ENCODE measurements at places on chromosomes 6 and 20. TPM values are rescaled to one million over a fixed set of nuclear protein-coding genes. Genes with fewer than 3 reads are reported as not detected.

GRCh38 chr6:19320111-19320581, 517.0 kb upstream of the ID4 start:
- DNase-seq: peak; percentile 87

The SAMD5 gene
- total RNA-seq: 0.87 TPM

DNA sequence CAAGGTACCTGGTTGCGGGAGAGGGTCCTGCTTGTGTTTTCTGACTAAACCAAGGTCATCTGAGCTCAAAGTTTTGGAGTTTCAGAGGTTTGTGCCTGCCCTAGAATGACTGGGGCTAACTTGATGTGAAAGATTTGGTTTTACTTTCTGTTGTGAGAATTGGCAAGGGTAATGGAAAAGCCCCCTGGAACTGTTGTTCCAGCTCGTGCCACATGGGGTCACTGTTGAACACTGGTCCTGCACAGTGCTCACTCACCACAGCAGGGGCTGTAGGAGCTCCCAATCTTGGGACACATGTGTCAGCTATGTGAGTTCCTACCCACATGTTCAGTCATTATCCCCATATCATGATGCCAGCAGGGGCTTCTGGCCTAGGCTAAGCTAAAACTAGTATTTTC, 6.5 kb downstream of the TGM6 start:
- DNase-seq: no peak

GRCh38 chr20:8250539-8251200, 118.6 kb downstream of the PLCB1 start:
- DNase-seq: no peak

GRCh38 chr20:43919686-43920403, 5.2 kb downstream of the TOX2 start:
- peak; percentile 49 for DNase-seq

The CLIC5 gene
- total RNA-seq: 3.5 TPM

The ZNF391 gene
- 6.6 TPM for total RNA-seq

GRCh38 chr6:8059129-8059528, 5.1 kb downstream of the BLOC1S5 start:
- peak; percentile 75 for DNase-seq

- no peak for DNase-seq
Measured at GRCh38 chr6:88454658-88455057, 288.5 kb upstream of the CNR1 start.

The TTPAL gene
- 11.5 TPM for total RNA-seq

GRCh38 chr20:9572670-9573069, 58.3 kb downstream of the LAMP5 start:
- DNase-seq: no peak

DNA sequence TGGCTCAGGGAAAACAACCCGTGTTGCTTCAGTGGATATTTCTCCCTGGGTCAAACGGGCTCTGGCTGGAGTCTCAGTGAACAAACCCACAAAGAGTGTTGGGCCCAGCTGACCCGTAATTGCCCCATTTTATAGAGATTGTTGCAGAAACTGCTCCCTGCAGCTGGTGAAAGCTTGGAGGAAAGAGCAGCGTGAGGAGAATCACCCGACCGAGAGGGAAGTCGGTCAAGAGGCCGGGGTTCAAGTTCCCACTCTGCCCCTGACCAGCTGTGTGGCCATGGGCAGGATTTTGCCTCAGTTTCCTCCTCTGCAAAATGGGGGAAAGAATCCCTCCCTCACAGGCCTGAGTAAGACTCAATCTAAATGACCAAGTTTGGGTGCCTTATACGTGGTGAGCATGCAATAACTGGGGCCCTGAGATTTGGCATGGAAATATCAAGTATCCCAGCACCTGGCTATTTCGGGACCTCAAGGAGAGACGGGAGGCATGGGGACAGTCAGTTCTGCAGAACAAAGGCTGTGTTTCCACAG, 1.7 kb upstream of the TGM2 start:
- no peak for DNase-seq

The TRAPPC3L gene
- not detected for total RNA-seq

GRCh38 chr20:19966840-19967239, 50.3 kb upstream of the NAA20 start:
- DNase-seq: no peak

- DNase-seq: no peak
Measured at GRCh38 chr6:104286641-104287040, 573.1 kb downstream of the HACE1 start.

GRCh38 chr6:159020011-159020410, 20.0 kb upstream of the RSPH3 start:
- DNase-seq: no peak

The LRFN2 gene
- total RNA-seq: not detected

- DNase-seq: no peak
Measured at GRCh38 chr6:69801225-69801624, 4.4 kb upstream of the LMBRD1 start.

The POU5F1 gene
- 11.3 TPM for total RNA-seq

GRCh38 chr20:57819291-57819690, 109.5 kb upstream of the PMEPA1 start:
- no peak for DNase-seq

The IRF4 gene
- total RNA-seq: not detected

- peak; percentile 55 for DNase-seq
Measured at GRCh38 chr6:113719064-113719463, 138.1 kb upstream of the MARCKS start.

The LCA5 gene
- 8.3 TPM for total RNA-seq

- no peak for DNase-seq
Measured at GRCh38 chr6:13295576-13295975, 32.8 kb downstream of the TBC1D7 start.

The BIRC7 gene
- total RNA-seq: not detected

DNA sequence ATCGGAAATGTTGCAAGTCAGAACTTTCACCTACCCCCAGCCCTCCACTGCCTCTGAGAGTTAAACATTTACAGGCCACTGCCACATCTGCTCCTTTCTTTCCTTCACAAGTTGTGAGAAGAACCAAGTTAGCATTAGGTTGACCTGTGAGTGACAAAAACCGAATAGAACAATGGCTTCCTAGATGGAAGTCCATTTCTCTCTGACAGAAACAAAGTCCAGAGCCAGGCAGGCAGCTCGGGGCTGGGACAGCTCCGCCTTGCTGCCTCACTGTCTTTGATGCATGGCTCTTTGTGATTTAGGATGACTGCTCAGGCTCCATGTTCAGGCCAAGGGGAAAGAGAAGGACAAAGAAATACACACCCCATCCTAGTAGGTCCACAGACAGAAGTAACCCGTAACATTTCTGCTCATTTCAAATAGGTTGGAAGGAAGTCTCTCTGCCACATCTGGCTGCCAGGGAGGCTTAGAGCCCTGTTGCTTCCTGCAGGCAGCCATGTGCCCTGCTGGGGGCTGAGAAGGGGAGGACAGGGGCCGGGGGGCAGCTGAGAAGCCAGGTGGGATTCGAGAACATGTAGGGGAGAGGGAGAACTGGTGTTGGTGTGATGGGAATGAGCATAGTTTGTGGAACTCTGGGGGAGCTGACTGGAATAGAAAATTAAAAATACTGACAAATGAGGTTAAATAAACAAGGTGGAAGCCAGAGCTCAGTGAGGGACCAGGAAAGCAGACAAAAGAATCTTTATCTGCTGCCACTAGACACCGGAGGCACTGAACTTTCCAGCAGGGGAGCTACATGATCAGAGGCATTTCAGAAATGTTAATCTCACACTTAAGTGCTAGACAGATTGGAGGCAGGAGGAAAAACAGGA, 19.5 kb upstream of the IER3 start:
- peak; percentile 91 for DNase-seq

The GHRH gene
- not detected for total RNA-seq

DNA sequence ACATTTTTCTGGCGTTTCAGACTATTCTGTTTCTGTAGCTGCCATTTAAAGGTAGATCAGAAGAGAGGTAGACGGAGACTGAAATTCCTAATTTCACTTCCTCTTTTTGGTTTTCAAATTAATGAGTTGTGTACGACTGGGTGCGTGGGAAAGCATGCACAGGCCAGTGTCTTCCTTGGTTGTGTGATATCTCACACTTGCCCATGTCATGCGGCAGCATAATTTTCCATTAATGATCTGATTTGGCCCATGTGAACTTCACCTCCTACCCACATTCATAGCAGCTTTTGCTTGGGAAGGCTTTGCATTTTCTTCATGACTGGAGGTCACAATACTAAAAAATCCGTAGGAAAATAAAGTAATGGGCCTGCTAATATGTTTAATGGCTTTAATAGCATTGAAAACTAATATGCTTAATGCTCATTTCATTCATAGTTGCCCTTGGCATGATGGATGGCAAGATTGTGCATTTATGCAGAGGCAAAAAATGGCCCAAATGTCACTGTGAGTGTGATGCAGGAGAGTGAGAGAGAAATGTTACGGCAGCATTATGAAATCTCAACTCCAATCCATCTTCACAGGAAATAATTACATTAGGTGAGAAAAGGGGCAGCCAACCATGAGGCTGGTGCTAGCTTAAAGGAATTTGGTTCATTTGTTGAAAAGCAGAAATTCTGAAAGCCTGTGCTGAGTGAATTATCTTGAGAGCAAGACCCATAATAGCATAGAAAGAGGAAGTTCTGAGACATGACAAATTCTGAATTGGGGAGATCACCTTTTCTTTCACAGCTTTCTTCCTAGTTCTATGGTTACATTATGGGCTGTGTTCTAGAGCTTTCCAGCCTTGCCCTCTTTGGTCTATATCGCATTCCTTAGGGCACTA, 69.0 kb upstream of the UST start:
- DNase-seq: no peak

The ELOVL4 gene
- 1.4 TPM for total RNA-seq

The PROCR gene
- 76.4 TPM for total RNA-seq

DNA sequence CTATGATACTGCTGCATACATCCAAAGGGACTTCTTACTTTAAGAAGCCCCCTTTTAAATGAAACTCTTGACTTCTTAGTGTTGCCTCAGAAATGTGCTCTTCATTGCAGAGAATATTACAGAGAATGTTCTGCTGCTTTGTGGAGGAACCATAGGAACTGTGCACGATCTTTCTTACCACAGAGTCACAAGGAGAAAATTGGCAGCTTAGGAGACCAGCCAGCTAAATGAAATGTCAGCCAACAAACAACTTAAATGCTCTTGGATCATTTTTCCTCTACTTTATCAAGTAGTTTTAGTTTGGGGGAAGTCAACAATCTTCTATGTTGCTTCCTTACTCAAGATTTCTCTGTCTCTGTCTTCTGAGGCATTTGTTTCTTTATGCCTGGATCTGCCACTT, 125.9 kb upstream of the MLIP start:
- no peak for DNase-seq

DNA sequence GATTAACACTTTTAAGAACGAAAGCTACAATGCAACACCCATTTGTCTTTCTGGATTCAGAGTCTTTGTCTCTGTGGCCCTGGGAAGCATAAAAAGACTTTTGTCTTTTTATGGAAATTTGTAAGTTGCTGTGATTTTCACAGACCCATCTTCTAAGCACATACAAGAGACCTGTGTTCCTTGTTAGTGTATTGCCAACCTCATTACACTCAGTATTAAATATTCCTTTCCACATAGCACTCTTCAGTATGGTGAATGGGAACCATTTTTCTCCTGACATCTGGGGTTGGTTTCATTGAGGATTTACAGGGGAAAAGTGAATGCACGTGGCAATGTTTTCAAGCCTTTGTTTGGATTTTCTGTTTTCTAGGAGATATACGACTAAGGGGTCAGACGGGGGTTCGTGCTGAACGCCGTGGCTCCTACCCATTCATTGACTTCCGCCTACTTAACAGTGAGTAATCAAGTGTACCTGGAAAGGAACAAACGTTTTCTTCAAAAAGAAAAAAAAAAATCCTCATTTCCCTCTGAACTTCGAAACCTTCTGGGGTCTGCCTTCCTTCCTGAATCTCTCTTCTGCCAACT, 141.7 kb downstream of the MTFR2 start:
- no peak for DNase-seq

- no peak for DNase-seq
Measured at GRCh38 chr6:142307963-142308748, 6.3 kb downstream of the ADGRG6 start.

GRCh38 chr6:156969233-156969632, 192.1 kb downstream of the ARID1B start:
- DNase-seq: no peak

The WFDC5 gene
- total RNA-seq: not detected

- no peak for DNase-seq
Measured at GRCh38 chr20:13778827-13779226, 5.9 kb downstream of the ESF1 start.

DNA sequence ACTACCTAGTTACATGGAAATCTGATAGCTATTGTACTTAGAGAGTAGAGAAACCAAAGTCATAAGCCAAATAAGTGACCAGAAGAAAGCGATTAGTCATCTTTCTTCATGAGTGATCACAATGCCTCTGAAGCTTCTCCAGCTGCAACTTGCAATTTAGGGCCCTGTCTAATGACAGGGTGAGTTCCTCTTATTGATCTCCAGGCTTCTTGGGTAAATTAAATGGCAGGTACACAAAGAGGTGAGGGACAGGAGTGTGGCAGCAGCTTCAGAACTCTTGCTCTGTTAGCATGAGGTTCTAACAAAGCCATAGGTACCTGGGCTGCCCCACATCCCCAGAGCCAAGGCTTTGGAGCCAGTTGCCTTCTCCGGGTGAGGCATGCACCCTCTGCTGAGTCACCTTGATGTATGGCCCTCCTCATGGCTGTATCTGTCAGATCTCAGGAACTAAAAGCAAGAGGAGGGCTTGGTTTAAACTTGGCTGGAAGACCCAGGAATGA, 60.8 kb downstream of the PRDM1 start:
- peak; percentile 86 for DNase-seq

- no peak for DNase-seq
Measured at GRCh38 chr20:3164763-3165410, 5.2 kb upstream of the FASTKD5 start.

DNA sequence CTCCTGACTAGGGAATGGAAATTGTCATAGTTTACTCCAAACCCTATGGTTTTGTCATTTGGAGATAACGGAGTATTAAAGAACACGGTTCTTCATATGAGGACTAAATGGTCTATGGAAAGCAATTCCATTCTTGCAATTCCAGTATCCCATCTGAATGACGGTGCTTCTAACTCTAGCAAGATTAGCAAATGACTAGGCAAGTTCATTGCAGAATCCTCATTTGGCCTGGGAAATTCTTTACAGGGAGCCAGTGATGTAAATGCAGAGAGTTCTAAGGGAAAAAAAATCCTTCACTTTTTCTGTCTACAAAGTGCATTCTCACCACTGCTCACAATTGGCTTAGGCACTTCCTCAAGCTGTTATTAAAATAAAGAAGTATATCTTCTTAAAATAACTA, 111.5 kb downstream of the MOXD1 start:
- DNase-seq: no peak

DNA sequence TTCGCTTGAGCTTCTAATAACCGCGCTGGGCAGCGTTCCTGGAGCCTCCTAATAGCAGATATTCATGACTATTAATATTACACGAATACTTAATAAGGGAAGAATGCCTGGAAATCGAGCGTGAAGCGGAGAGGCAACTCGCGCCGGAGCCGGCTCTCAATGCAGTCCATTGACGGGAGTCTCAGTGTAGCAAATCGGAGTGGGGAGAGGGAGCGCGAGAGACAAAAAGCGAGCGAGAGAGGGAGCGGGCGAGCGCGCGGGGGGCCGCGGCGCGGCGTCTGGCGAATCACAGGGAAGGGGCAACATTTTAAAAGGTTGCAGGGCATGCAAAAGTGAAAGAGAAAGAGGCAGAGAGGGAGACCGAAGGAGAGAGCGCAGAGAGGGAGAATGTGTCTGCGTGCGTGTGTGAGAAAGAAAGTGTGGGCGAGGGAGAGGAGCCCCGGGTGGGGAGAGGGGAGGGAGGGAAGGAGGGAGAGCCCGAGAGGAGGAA, 2.9 kb downstream of the TFAP2A start:
- peak; percentile 59 for DNase-seq

All from renal cortical epithelial cell (primary cell).